ENCODE measurements at places on chromosomes 13 and 19.

DNA sequence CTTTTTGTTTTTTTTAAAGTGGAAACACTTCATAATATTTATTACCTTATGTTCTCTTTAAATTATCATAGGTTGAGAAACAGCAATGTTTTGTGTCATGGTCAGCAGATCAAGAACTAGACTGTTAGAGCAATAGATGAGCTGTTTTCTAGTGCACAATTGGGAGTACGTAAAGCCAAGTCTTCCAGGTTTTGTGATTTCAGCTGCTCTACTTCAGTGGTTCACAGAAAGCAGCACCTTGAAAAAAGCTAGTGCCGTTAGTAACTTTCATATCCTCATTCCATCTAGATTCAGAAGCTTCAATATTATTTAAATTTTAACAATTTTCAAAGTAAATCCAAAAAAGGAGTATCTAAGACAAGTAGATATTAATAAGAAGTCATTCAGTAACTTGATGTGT, 1.9 kb downstream of the GPR18 start:
- DNase-seq, result no peak

DNA sequence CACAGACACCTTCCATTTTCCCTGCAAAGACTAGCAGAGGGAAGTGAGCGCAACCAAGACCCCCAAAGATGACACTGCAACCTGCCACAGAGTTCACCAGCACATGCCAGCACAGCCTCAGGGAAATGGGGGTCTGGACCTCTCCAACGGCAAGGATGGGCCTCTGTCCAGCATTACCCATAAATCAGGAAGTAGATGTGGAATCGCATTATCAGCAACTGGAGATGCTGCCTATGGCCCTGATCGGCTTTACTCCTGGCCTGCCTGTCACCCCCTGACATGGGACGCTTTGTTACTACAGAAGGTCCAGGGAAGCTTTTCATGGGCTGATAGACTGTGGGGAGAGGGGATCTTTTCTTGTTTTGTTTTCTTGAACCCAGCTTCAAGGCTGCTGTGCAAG, 41.4 kb upstream of the POU2F2 start:
- no peak for DNase-seq

GRCh38 chr13:38753878-38754277, 67.0 kb downstream of the FREM2 start:
- DNase-seq, result no peak

GRCh38 chr13:42804244-42804874, 23.0 kb downstream of the FAM216B start:
- no peak for DNase-seq

GRCh38 chr13:85690368-85690767, 108.9 kb downstream of the SLITRK6 start:
- no peak for DNase-seq

Data from CD4-positive, alpha-beta T cell treated with Interleukin-6 at 100 ng/mL for 8 hours (primary cell).